ENCODE measurements at places on chromosomes 4 and X. TPM values are rescaled to one million over a fixed set of nuclear protein-coding genes. Genes with fewer than 3 reads are reported as not detected.

ADRA2C gene
- 6.1 TPM for total RNA-seq

- peak; percentile 87 for DNase-seq
These were observed 531 bp downstream of the CAMK2D start for GRCh38 chr4:113760795-113761619.

MAGEA4 gene
- total RNA-seq = not detected

ZBTB33 gene
- total RNA-seq = 14.1 TPM

OGT gene
- 144 TPM for total RNA-seq

DNA sequence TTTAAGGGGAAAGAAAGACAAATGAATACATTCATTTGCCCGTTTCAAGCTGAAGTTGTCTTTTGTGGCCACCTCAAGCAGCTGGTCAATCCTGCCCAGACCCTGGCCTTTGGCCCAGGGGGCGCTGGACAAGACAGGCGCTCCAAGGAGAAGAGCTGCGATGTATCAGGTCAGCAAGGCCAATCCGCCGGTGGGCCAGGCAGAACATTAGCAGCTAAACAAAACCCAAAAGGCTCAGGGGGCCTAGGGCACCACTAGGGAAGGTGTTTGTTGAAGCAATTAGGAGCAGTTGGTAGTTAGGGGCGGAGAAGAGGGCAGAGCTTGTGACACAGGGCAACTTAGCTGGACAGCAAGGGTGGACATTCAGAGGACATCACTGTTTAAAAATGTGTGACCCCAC is 60.8 kb upstream of the TMEM33 start:
- DNase-seq = no peak

GRCh38 chrX:84064164-84064563 is 123.8 kb downstream of the RPS6KA6 start:
- no peak for DNase-seq

CABS1 gene
- not detected for total RNA-seq

- DNase-seq = no peak
These were observed 193.7 kb downstream of the RASL11B start for GRCh38 chr4:53055716-53056403.

CLDN22 gene
- total RNA-seq = not detected

- no peak for DNase-seq
These were observed 389.3 kb downstream of the MAPK10 start for GRCh38 chr4:85970535-85970934.

DNA sequence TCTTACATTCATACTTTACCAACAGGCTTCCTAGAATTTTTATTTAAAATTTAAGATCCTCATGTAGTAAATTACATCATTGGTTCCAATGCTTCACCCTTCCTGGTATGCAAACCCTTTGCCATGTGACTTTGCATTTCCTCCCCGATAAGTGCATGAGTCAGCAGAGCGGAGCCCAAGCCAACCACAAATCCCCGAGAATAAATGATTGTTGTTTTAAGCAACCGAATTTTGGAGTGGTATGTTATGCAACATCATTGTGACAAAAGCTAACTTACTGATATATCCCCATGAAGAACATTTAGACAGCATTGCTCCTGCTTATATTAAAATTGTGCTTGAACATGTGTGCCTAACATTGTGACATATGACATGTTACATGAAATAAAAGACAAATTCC is 199.4 kb upstream of the DDX53 start:
- peak; percentile 43 for DNase-seq

DNA sequence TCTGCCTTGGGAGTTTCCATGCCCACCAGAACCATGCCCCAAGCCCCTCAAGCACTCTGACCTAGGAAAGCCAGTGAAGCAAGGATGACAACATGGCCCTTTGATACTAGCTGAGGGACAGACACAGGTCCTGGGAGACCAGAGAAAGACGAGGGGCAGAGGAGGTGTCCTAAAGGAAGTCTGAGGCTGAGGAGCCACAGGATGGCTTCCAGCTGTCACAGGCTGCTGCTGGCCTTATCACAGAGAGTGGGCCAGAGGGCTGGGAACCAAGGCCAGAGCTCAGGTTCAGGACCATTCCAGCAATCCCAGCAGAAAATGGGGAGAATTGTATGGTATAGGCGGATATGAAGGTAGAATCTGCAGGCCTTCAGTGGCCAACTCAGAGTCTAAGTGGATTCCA is 31.7 kb upstream of the MSANTD1 start:
- DNase-seq = no peak

MGAT4D gene
- not detected for total RNA-seq

- DNase-seq = peak; percentile 82
These were observed 90.1 kb downstream of the IRF2 start for GRCh38 chr4:184384056-184384809.

DNA sequence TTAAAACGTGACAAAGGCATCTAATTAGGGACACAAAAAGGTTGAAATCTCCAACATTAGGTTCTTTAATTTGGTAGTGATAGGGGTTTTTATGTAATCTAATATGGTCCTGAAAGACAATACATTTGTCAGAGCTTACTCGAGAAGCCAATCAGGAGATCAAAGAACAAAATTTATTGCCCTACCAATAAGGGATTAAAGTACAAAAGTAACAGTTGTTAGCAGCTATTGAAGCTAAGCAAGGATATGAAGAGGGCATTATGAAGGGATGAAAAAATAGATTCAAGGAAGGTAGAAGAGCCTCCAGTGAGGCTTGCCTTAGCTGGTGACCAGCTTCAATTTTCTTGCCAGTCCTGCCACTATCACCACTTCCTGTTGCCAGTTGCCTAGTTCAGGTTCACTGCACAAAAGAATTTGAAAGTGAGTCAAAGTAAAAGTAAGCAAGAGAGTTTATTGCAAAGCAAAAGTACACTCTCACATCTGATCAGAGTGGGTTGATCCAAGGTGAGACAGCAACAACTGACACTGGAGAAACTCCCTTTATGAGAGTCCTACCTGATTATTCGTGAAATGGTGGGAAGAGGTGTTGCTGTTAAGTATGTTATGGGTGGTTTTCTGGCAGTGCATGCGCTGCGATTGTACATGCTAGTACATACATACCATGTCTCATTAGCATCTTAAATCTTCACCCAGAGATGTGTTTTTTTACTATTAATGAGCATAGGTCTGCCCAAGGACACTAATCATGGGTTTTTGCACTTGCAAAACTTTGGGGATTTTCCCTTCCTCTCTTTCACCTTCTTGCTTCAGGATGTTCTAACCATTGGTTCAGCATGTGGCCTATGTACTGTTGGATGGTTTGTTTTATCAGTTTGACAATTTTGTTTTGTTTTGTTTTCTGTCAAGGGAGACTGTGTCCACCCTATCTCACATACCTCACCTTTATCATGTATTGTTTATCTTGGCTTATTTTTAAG is 263.2 kb upstream of the ITM2A start:
- DNase-seq = no peak

DNA sequence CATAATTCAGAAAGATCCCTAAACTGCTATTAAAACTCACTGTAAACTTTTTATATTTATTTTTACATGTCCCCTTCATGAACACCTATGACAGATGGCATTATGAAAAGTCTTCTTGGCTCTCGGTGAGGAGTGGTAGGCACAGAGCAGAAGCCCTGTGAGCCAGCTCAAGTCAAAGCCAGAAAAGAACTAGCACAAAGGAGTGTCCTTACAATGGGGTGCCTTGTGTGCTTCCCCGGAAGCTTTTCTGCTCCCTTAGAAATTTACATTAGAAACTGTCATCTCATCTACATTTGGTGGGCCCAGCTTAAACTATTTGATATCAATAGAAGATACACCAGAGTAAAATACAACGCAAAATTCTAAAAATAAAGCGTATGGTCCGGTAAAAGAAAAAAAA is 135.7 kb upstream of the MAP3K15 start:
- DNase-seq = no peak
